ENCODE measurements at places on chromosomes 5 and 9.

- DNase-seq: no peak
These were observed 71.1 kb downstream of the ZNF474 start for GRCh38 chr5:122200450-122200849.

DNA sequence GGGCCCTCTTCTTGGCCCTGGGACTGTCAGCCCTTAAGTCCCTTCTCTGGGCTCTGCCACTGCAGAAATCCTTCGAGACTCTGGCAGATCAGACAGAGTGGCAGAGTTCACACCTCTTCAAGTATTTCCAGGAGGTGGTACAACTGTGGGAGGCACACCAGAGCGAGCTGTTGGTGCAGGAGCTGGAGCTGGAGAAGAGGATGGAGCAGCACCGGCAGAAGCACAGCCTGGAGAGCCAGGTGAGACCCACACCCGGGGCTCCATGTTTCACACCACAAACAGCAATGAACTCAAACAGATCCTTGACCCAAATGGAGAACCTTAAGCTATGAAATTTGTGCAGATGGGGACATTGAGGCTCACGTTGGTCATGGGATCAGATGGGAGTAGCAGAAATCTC, 17.5 kb downstream of the CCDC180 start:
- DNase-seq: no peak

DNA sequence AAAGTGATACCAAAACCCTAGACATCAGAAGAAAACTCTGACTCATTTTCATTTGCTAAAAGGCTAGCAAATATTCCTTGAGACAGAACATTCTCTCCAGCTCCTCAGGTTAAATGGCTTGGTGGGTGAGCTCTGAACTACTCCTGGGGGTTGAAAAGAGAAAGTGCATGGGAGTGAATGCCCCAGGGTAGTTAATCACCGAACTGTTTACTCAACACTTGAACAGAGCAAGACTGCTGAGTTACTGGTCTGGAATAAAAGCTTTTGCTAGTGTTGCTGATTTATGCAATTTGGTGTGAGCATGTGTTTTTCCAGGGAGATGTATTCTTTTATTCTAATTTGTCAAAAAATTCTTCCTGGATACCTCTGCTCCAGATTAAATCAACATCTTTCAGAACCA, 88.3 kb upstream of the PRDM9 start:
- DNase-seq: no peak

- no peak for DNase-seq
These were observed 6.0 kb downstream of the DMRT1 start for GRCh38 chr9:847505-847904.

- no peak for DNase-seq
These were observed 1.4 kb downstream of the LRSAM1 start for GRCh38 chr9:127452691-127453090.

GRCh38 chr9:113241161-113241560, 19.8 kb downstream of the SLC31A1 start:
- no peak for DNase-seq

- DNase-seq: no peak
These were observed 258.9 kb downstream of the IZUMO3 start for GRCh38 chr9:24286761-24287160.

DNA sequence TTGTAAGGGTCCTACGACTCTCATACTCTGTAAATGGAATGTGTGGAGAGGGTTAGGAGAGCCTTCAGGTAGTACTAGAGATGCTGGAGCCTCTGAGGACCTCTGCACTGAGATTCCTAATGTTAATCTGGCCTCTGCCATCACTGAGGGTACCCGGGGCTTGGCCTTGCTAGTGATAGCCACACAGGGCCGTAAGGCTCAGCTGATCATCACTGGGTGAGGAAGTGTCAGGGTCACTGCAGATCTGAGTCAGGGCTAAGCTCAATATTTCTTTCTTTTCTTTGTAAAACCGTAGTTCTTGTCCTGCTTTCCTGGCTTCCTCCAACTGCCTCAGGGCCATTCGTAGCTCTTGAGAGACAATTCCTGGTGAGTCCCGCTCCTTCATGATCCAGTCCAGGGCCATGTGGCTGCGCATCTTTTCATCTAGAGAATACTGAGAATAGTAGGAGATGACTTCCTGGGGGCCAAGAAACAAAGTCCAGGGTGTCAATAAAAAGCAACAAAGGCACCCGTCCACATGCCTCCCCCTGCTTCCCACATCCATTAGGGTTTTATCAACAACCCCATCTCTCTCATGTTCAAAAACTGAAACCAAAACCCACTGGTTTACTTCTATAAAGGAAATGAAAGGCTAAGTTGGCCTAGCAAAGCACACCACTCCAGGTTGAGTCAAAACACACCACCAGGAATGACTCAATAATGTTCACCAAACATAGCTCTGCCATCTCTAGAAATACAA, 47.7 kb downstream of the LIX1 start:
- DNase-seq: no peak

GRCh38 chr5:74030371-74030770, 404.4 kb downstream of the ARHGEF28 start:
- no peak for DNase-seq

GRCh38 chr5:101142102-101142501, 239.0 kb upstream of the ST8SIA4 start:
- no peak for DNase-seq

- no peak for DNase-seq
These were observed 1033.5 kb downstream of the EFNA5 start for GRCh38 chr5:106637275-106637674.

DNA sequence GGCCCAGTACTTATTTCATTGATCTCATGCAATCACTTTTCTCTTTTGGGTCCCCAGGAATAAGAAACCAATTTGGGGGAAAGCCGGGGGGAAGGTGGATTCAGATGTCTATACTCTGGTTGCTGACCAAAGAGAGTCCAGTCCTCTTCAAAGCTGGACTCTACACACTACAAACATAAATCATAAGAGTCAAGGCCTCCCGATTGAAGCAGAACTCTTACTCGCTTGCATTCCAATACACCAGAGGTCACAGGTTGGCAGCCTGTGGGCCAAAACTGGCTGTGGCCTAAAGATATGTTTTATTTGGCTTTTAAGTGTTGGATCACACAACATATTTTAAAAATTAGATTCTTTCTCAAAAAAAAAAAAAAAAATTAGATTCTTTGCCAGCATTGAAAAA, 311.4 kb upstream of the MSX2 start:
- DNase-seq: no peak

- no peak for DNase-seq
These were observed 107.5 kb downstream of the GALNT10 start for GRCh38 chr5:154298065-154298464.

All from stimulated activated CD8-positive, alpha-beta memory T cell treated with anti-CD3 and anti-CD28 coated beads, Interleukin-12 subunit alpha, Interleukin-12 subunit beta, amount 100 ng/mL, for 1 hour (primary cell).